ENCODE measurements at places on chromosomes 4 and X. TPM values are rescaled to one million over a fixed set of nuclear protein-coding genes. Genes with fewer than 3 reads are reported as not detected.

GPR34 gene
- total RNA-seq = not detected

- H3K36me3 ChIP-seq = peaks cover 12% of the 10 kb centered on the region
- H3K27ac ChIP-seq = no peak overlapping the region
- H3K4me3 ChIP-seq = no peak overlapping the region
- no peaks in the 10 kb centered on the region for H3K27me3 ChIP-seq
Measured at GRCh38 chr4:6929812-6930464, 20.3 kb downstream of the TBC1D14 start.

DNA sequence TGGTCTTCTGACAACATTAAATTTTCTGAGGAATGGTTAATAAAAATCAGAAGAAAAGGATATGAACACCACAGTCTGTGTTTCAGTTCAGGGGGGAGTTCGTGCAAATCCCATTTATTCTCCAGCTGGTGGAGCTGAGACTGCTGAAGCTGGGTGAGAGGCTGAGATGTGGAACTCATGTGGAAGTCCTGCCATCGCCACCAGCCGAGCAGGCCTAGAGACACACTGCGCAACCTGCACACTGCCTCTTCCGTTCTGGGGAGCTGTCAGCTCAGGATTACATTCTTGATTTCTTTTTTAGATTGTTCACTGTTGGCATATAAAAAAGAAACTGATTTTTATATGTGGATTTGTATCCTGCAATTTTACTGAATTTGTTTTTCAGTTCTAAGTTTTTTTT lies 66.6 kb upstream of the ELOVL6 start:
- no peak for DNase-seq
- no peaks in the 10 kb centered on the region for H3K36me3 ChIP-seq
- H3K4me1 ChIP-seq = no peaks in the 10 kb centered on the region

- no peaks in the 10 kb centered on the region for H3K4me1 ChIP-seq
- peaks cover 12% of the 10 kb centered on the region for H3K36me3 ChIP-seq
Measured at GRCh38 chr4:91325495-91325894, 978.3 kb upstream of the GRID2 start.

- DNase-seq = no peak
- no peak overlapping the region for H3K4me3 ChIP-seq
- H3K27me3 ChIP-seq = no peaks in the 10 kb centered on the region
- no peaks in the 10 kb centered on the region for H3K36me3 ChIP-seq
- H3K27ac ChIP-seq = no peak overlapping the region
- H3K4me1 ChIP-seq = no peaks in the 10 kb centered on the region
Measured at GRCh38 chrX:30800901-30801300, 88.2 kb downstream of the TAB3 start.
